SW 1271 (cell line): ENCODE measurements at places on chromosomes 6 and 20.

DNA sequence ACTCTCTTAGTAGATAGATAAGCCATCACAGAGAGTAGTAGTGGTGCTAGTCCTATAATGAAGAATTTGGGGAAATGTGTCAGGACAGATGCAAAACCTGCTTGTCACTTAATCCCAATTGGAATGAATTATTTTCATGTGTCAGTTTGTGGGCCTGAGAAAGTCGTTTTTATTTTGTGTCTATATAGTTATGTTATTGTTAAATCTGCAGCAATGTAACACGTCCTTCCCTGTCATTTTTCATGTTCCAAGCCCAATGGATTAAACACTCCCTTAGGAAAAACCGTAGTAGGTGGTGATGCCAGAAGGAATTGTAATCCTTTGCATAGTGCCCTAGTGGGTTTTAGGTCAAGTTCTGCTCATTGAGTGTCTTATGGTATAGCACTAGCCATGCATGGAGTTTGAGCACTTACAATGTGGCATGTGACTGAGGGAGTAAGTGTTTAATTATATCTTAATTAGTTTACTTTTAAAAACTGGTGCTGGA is 105.9 kb upstream of the PRSS16 start:
- no peak for DNase-seq

DNA sequence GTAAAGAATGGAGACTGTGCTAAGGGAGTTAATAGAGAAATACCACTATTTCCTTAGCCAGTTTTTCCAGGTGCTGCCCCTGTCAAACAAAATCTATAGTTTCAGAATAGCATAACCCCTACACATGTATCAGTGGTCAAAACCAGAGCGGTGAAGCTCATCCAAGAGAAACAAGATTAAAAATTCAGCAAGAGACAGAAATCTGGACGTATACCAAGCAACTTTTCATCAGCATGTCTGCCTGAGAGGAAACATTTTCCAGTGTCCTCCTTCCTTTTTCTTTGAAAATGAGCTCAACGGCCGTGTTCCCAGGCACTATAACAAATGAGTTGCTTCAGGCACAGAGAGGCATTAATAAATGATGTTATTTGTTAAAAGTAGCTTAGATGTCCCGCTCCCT is 416.5 kb downstream of the BCKDHB start:
- no peak for DNase-seq

DNA sequence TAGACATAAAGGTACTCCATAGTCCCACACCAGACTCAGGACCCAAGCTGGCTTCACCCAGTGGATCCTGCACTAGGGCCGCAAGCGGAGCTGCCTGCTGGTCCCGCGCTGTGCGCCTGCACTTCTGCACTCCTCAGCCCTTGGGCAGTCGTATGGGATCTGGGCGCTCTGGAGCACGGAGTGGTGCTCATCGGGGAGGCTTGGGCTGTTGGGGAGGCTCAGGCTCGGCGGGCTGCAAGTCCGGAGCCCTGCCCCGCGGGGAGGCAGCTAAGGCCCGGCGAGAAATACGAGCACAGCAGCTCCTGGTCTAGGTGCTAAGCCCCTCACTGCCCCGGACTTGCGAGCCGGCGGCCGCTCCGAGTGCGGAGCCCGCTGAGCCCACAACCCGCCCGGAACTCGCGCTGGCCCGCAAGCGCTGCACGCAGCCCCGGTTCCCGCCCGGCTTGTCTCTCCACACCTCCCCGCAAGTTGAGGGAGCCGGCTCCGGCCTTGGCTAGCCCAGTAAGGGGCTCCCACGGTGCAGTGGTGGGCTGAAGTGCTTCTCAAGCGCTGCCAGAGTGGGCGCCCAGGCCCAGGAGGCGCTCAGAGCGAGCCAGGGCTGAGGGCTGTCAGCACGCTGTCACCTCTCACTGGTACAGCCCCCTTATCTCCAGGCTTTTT is 33.4 kb upstream of the GCNT2 start:
- DNase-seq, result no peak

DNA sequence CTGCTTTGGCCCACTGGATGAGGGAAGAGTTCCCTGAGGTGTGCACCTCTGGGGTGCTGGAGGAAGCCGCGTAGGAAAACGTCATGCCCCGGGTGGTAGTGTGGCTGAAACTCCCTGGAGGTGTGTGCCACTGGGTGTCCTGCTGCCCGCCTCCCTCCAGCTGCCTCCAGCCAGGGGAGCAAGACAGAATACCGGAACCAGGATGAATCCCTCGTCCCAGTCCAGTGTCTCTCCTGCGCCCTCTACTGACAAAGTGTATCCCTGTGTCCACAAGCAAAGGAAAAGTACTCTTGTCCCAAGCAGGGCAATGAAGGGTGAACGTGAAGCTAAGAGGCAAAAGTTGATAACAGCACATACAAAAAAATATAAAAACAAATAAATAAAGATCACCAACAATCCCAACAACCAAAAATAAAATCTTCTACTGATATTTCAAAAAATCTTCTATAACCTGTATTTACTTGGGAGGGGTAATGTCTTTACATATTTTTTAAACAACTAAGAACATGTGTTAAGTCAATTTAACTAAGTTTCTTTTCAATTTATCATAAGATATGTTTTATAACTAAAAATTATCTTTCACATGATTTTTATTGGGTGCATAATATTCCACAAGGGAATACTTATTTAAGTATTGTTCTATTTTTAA is 437.6 kb downstream of the MAFB start:
- DNase-seq, result peak; percentile 24

- no peak for DNase-seq
Observed at GRCh38 chr6:133337308-133337707, 96.2 kb downstream of the EYA4 start.

DNA sequence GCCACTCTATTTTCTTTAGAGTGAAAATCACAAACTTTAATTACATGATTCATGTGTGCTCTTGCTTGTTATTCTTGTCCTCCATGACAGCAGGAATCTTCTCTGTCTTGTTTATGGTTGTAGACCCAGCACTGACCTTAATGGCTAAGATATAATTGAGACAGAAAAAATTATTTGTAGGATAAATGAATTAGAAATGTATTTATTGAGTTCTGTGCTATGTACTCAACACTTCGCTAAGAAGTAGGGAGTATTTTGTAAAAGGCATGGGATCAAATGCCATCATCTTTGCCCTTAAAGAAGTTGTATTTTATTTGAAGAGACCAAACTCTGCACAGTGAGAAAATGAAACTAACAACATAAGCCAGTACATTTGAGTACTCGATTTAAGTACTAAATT is 71.2 kb downstream of the CBLN4 start:
- DNase-seq, result no peak

- no peak for DNase-seq
Observed at GRCh38 chr20:4867051-4867450, 134.3 kb downstream of the SLC23A2 start.

GRCh38 chr6:41963371-41963770 is 21.8 kb upstream of the CCND3 start:
- DNase-seq, result no peak

DNA sequence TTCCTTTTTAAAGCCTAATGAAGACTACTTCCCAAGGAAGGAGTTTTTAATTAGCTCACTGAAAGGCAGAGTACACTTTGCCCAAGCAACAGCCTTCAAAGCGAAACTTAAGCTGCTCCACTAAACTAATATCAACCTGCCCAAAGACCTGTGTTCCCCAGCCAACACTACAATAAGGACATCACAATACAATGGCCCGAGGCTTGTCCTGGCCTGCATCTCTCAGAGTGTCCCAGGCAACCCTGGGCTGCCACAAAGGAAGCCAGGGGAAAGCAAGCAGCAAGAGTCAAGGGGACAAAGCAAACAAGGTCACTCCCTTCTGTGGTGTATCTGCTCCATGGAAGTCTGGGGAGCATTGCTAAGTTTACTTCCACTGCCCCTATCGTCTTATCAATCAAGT is 52.3 kb downstream of the PIGU start:
- no peak for DNase-seq

DNA sequence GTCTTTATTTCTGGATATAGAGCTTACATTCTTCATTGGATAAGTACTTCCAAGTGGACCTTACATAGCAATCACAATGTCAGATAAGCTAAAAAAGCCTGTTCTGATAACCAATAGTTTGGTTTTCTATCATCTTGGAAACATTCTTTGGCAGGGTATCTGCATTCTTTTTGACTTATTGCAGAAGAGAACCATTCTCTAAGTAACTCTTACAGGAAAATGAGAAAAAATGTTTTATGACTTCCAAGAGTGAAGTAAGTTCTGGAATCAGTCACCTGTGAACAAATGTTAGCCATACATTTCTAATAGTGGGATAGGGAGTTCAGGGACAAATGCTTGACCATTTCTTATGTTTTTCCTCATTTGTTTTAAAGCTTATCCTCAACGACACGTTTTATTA is 564.0 kb downstream of the CD109 start:
- no peak for DNase-seq

GRCh38 chr6:149761438-149761837 is 11.9 kb downstream of the PCMT1 start:
- no peak for DNase-seq

GRCh38 chr6:14506656-14507246 is 389.2 kb downstream of the CD83 start:
- no peak for DNase-seq

DNA sequence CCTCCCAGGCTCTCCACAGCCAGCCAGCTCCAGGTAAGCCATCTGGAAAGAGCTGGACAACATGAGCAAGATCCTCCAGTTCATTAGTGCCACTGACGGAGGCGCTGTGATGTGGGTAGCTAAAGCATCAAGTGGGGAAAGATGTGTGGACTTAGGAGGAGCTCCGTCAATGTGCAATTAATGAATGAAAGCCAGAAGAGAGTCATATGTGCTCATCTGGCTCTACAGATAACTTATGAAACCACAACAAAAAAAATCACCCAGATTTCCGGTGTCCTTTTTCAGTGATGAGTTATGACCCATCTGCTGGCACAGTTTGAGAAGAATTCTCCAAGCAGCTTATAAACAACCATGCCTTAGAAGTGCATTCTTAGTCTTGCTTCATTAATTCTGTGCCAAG is 311.7 kb upstream of the PLCB4 start:
- DNase-seq, result no peak

DNA sequence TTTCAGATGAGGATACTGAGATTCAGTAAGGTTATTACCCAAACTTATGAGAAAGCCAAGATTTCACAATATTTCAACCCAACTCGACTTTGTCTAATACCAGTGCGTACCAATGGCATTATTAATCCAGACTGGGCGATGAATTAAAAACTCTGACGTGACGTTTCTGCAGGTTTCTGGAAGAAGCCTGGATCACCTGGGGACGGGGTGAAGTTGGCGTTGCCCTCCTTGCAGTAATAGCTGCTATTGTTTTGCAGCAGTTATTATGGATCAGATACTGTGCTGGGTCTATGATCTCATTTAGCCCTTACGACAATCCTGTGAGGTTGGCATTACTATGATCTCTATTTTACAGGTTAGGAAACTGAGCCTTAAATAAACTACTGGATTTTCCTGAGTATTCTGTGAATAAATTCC is 569 bp upstream of the CDC5L start:
- no peak for DNase-seq

- no peak for DNase-seq
Observed at GRCh38 chr6:158926414-158926813, 73.6 kb downstream of the RSPH3 start.

GRCh38 chr6:118377711-118378414 is 170.2 kb upstream of the PLN start:
- DNase-seq, result no peak

DNA sequence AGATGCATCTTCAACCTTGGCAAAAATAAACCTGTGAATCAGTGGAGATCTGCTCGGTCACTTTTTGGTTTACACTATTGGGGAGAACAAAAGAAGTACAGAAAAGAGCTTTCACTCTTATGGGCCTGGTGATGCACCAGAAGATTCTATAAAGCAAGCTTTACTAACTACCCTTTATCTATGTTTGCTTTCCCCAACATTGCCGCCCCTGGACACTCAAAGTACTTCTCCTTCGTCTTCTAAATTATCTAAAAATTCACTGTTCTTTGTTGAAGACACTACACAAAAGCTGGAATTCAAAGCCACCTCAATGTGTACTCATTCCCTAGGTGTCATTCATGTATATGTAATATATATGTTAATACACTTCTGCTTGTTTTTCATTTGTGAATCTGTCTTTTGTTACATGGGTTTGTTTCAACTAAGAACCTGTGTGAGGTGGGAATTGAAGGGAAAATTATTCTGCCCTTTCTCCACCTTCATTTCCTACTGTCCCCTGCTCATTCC is 97.9 kb upstream of the BTN3A2 start:
- DNase-seq, result no peak
